ENCODE measurements at places on chromosomes 11 and 22.

DNA sequence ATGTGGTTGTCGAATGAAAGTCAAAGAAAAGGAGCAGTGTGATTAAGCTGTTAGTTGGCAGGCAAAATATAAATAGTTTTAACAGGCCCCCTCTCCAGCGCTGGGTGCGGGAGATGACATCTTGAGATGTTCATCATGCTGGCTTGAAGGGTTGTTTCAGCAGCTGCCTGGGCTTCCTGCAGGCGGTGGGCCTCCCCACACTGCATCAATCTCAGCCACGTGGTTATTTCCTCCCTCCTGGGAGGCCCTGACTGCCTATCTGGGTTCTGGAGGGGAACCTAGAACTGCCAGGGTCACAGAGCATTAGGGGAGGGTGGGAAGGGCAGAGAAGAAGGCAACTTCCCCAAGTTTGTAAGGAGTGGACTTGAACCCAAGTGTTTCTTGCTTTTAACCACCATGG lies 173.3 kb upstream of the SYT13 start:
- no peak for DNase-seq

- no peak for DNase-seq
These were observed 61.1 kb downstream of the SPECC1L start for GRCh38 chr22:24331468-24332440.

- DNase-seq, result no peak
These were observed 833 bp downstream of the SCUBE2 start for GRCh38 chr11:9090488-9091043.

GRCh38 chr11:123559523-123559955 lies 94.9 kb downstream of the SCN3B start:
- no peak for DNase-seq

Data from endodermal cell (in vitro differentiated cells).